ENCODE measurements at places on chromosomes 7 and 10.

DNA sequence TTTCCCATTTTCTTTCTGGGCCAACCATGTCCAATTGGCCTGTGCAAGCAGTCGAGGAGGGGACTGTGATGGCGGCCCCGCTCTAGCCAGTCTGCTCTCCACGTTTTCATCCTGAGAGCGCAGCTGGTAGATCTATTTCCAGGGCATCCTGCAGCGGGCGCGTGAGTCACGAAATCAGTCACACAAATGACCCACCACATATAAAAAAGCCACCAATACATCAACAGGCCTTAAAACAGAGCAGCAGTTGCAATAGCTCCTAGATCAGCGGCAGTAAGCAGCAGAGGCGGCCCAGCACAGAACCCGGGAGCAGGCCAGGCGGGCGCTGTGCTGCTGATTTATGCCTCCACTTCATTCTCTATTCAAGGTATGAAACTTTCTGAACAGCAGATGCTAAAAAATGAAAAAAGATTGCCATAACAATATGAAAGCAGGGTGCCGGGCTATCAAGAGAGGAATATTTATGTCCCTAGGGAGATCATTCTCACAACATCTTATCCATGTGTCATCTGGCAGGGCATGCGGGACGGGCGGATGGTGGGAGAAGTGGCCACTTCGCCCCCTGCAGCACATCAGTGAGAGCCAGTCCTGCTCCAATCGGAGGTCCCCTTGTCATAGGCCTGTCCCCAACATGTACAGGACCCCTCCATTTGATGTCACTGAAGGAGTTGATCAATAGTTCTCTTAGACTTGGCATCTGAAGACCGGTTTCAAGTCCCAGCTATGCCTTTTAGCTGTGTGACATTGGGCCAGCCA, 98.0 kb upstream of the GPR26 start:
- DNase-seq: no peak

GRCh38 chr10:103431902-103432301, 20.3 kb downstream of the CALHM2 start:
- no peak for DNase-seq

DNA sequence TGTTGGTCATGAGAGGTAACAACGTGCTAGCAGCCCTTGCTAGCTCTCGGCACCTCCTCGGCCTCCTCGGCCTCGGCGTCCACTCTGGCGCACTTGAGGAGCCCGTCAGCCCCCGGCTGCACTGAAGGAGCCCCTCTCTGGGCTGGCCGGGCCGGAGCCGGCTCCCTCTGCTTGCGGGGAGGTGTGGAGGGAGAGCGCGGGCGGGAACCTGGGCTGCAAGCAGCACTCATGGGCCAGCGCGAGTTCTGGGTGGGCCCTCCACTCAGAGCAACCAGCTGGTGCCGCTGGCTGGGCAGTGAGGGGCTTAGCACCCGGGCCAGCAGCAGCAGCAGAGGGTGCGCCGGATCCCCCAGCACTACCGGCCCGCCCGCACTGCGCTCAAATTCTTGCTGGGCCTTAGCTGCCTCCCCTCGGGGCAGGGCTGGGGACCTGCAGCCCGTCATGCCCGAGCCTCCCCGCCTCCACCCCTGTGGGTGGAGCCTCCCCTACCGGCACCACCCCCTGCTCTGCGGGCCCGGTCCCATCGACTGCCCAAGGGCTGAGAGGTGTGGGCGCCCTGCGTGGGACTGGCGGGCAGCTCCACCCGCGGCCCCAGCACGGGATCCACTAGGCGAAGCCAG, 96.1 kb downstream of the PAXIP1 start:
- DNase-seq: no peak

GRCh38 chr10:29628311-29628710, 6.5 kb downstream of the SVIL start:
- DNase-seq: no peak

DNA sequence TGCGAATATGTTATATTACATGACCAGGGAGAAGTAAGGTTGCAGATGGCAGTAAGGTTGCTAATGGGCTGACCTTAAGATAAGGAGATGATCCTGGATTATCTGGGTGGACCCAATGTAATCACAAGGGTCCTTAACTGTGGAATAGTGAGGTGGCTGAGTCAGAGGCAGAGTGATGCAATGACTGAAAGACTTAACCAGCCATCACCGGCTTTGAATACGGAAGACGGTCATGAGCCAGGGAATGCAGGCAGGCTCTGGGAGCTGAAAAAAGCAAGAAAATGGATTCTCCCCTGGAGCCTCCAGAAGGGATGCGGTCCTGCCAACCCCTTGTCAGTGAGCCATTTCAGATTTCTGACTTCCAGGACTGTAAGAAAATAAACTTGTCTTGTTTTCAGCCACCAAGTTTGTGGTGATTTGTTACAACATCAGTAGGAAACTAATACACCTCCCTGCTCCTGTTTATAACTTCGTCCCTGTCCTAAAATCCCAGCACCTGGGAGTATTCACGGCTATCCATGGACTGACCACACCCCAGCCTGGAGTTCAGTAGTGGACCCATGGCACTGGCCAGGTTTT, 4.6 kb upstream of the C10orf95 start:
- peak; percentile 19 for DNase-seq

- peak; percentile 34 for DNase-seq
These were observed 140.4 kb downstream of the NRBF2 start for GRCh38 chr10:63273577-63273976.

- no peak for DNase-seq
These were observed 46.1 kb downstream of the C1GALT1 start for GRCh38 chr7:7228472-7228871.

DNA sequence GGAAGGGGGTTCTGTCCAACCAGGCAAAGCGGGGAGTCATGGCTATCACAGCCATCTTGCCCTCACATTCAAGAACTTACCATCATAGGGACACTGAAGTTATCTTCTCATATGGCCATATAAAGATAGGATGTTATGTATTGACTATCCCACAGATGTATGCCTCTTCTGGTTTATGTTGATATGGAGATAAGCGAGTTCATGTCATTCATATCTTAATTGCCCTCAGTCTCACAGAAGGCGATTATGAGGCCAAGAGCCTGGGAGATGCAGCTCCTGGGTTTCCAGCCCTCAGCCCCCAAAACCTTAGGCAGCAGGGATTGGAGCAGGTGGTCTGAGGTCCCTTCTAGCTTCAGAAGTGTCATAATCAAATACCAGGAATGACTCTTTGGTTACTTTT, 8.5 kb upstream of the ANKRD61 start:
- no peak for DNase-seq

DNA sequence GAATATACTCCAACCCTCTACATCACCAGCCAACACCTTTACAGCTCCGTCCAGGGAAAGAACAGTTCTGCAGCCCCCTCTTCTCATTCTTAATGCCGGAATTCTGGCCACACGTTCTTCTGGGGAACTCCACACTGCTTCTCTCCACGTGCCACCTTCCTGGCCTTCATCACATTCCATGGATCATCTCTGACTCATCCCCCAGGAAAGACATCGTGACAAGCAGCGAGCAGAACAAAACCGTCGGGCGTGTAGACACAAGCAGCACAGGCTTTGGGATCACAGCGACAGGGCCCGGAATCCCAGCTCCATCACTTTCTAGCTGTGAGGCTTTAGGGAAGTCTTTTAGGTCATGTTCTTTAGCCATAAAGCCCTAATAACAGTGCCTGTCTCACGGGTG, 590.3 kb upstream of the FOXK1 start:
- DNase-seq: no peak

GRCh38 chr7:50856231-50856630, 73.5 kb upstream of the GRB10 start:
- DNase-seq: no peak
